Nucleus accumbens (tissue), 56 donors: ENCODE measurements at places on chromosomes 7 and 10.

- DNase-seq, result no peak
Measured at GRCh38 chr10:34658934-34659333, 156.2 kb downstream of the PARD3 start.

- no peak for DNase-seq
Measured at GRCh38 chr10:72335394-72336258, 19.1 kb downstream of the DNAJB12 start.

GRCh38 chr7:155918720-155919390 lies 106.6 kb upstream of the SHH start:
- DNase-seq, result no peak

DNA sequence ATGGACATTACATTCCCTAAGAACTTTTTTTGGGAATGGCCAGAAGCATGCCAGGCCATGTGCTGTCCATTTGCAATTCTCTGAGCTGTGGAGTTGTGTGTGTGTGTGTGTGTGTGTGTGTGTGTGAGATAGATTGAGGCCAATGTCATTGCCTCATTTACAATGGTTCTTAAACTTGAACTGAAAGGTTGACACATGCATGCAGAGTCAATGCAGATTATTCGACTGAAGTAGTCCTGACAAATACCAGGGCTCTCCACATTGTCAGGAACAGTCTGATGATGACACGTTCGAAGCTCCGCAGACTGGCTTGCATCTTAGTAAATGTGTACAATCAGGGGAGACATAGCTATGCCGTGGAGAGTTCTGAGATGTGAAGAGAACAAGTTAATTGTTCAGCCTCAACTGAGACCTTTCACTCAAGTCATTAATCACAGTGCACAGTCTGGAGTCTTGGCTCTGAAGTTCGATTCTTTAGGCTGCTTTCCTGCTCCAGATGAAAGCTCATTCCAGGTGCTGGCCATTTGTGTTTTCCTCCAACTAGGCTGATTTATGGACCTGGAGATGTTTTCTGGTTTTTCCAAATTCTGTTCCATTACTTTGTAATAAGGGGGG lies 921.9 kb downstream of the LRMDA start:
- no peak for DNase-seq

- DNase-seq, result no peak
Measured at GRCh38 chr10:10794791-10795191, 222.9 kb upstream of the CELF2 start.

GRCh38 chr7:26049081-26049480 lies 102.9 kb upstream of the NFE2L3 start:
- DNase-seq, result no peak

GRCh38 chr10:23079700-23080099 lies 15.7 kb upstream of the MSRB2 start:
- DNase-seq, result no peak

- DNase-seq, result no peak
Measured at GRCh38 chr7:99898023-99898357, 21.2 kb upstream of the OR2AE1 start.

- no peak for DNase-seq
Measured at GRCh38 chr10:112858986-112859651, 90.9 kb upstream of the TCF7L2 start.

DNA sequence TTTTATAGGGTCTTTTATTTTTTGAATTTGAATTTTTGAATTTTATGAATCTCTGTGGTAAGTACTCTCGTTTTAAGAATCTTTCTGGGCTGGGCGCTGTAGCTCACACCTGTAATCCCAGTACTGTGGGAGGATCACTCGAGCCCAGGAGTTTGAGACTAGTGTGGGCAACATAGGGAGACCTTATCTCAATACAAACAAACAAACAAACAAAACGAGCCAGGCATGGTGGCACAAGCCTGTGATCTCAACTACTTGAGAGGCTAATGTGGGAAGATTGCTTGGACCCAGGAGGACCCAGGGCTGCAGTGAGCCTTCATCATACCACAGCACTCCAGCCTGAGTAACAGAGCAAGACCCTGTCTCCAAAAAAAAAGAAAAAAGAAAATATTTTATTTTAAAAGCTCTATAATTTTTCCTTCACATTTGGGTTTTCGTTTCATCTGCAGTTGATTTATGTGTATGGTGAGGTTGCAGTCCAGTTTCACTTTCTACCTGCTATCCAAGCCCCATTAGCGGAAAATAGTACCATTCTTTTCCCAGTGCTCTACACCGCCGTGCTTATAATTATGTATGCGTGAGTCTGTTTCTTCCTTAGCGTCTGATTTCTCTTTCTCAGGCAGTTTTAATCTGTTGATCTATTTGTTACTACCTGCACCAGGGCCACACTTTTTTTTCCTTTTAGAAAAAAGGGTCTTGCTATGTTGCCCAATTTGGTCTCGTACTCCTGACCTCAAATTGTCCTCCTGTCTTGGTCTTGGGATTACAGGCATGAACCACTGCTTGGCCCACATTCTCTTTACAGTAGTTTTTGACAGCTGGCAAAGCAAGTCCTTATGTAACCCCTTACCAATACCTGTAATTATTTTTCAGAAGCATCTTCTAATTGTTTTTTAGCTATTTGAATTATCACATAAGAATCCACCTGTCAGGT lies 21.7 kb downstream of the TRIM24 start:
- no peak for DNase-seq

GRCh38 chr7:73504017-73504416 lies 18.1 kb downstream of the BAZ1B start:
- DNase-seq, result no peak

- no peak for DNase-seq
Measured at GRCh38 chr10:132375116-132375794, 21.7 kb upstream of the PWWP2B start.

GRCh38 chr10:24685958-24686540 lies 37.6 kb downstream of the ARHGAP21 start:
- DNase-seq, result no peak

- no peak for DNase-seq
Measured at GRCh38 chr7:29854257-29854938, 48.1 kb downstream of the WIPF3 start.

DNA sequence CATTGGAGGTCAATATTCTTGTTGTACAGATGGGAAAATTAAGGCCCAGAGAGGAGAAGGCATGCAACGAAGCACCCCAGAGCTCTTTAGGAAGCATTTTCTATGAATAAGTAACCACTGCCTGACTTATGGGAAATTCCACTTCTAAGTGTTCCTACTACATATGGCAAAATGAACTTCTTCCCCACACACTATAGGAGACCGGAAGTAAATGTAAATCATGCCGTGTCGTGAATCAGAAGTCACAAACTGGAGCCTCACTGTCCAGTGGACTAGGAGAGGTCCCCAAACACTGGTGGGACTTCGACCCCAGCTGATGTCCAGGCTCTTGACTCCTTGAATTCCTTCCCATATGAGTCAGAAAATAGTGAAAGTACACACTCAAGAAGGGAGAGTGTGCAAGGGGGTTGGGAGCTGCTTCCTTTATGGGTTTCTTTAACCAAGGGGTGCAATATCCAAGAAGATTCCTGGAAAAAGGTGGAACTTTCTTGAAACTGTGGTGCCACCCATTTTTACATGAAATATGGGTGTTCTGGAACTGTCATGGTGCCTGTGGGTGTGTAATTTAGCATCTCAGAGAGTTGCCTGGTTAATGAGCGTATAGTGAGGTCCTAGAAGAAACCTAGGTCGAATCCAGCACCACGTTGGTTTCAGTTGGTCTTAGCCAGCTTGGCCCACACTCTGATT lies 6.7 kb downstream of the RASSF4 start:
- DNase-seq, result no peak

GRCh38 chr7:106415433-106415832 lies 130.7 kb upstream of the NAMPT start:
- no peak for DNase-seq
